ENCODE measurements at places on chromosomes 5 and 9. TPM values are rescaled to one million over a fixed set of nuclear protein-coding genes. Genes with fewer than 3 reads are reported as not detected.

LCN9 gene
- polyA plus RNA-seq = not detected

KIF24 gene
- polyA plus RNA-seq = 2.2 TPM

LTC4S gene
- 6.3 TPM for polyA plus RNA-seq

DMRTA1 gene
- polyA plus RNA-seq = 0.19 TPM

RARS1 gene
- polyA plus RNA-seq = 28.0 TPM

SLC6A19 gene
- not detected for polyA plus RNA-seq

NSD1 gene
- 12.4 TPM for polyA plus RNA-seq

IFNA21 gene
- polyA plus RNA-seq = not detected

PPP2R2B gene
- not detected for polyA plus RNA-seq

PDZD2 gene
- 0.65 TPM for polyA plus RNA-seq

ACOT12 gene
- not detected for polyA plus RNA-seq

FAXDC2 gene
- 12.0 TPM for polyA plus RNA-seq

RNF44 gene
- 19.8 TPM for polyA plus RNA-seq

BARHL1 gene
- polyA plus RNA-seq = not detected

CACFD1 gene
- polyA plus RNA-seq = 14.0 TPM

PCSK5 gene
- 2.6 TPM for polyA plus RNA-seq

TAF11L5 gene
- polyA plus RNA-seq = not detected

SPATA9 gene
- not detected for polyA plus RNA-seq

CCL19 gene
- polyA plus RNA-seq = not detected

GDF9 gene
- 0.07 TPM for polyA plus RNA-seq

HAVCR2 gene
- polyA plus RNA-seq = not detected

NEURL1B gene
- polyA plus RNA-seq = 0.44 TPM

INSYN2B gene
- 17.1 TPM for polyA plus RNA-seq

SAXO1 gene
- polyA plus RNA-seq = not detected

WDR31 gene
- polyA plus RNA-seq = 0.22 TPM

ENG gene
- polyA plus RNA-seq = 355 TPM

TAL2 gene
- polyA plus RNA-seq = not detected

ADRB2 gene
- polyA plus RNA-seq = 0.96 TPM

ORM2 gene
- polyA plus RNA-seq = not detected

ENTREP1 gene
- polyA plus RNA-seq = 13.5 TPM

MSX2 gene
- not detected for polyA plus RNA-seq

PTCH1 gene
- 3.1 TPM for polyA plus RNA-seq

TCOF1 gene
- 11.2 TPM for polyA plus RNA-seq

SPARC gene
- polyA plus RNA-seq = 4,504 TPM

PCA3 gene
- polyA plus RNA-seq = 0.86 TPM

FOXD4L3 gene
- polyA plus RNA-seq = not detected

CAMLG gene
- polyA plus RNA-seq = 14.7 TPM

SLC36A2 gene
- polyA plus RNA-seq = not detected

OR13C8 gene
- not detected for polyA plus RNA-seq

PCDHB6 gene
- polyA plus RNA-seq = 0.04 TPM

SPATA31E1 gene
- polyA plus RNA-seq = not detected

IL7R gene
- 1.0 TPM for polyA plus RNA-seq

ARID3C gene
- not detected for polyA plus RNA-seq

COL15A1 gene
- not detected for polyA plus RNA-seq

TNFSF8 gene
- not detected for polyA plus RNA-seq

C9orf153 gene
- polyA plus RNA-seq = not detected

GABRA1 gene
- not detected for polyA plus RNA-seq

All from endothelial cell of umbilical vein (primary cell).